ENCODE measurements at places on chromosomes 3 and 15. TPM values are rescaled to one million over a fixed set of nuclear protein-coding genes. Genes with fewer than 3 reads are reported as not detected.

The SSUH2 gene
- 0.61 TPM for polyA plus RNA-seq

The GOLGA8G gene
- polyA plus RNA-seq = not detected

The SLC6A11 gene
- polyA plus RNA-seq = not detected

The FOXB1 gene
- polyA plus RNA-seq = not detected

The MYEF2 gene
- 9.9 TPM for polyA plus RNA-seq

The REC114 gene
- polyA plus RNA-seq = not detected

The CLDN16 gene
- 0.28 TPM for polyA plus RNA-seq

The TMEM212 gene
- polyA plus RNA-seq = not detected

The RBPMS2 gene
- polyA plus RNA-seq = 16.2 TPM

The ARGFX gene
- not detected for polyA plus RNA-seq

The EFHB gene
- polyA plus RNA-seq = 0.21 TPM
